ENCODE measurements at places on chromosomes 1 and 21.

GRCh38 chr1:162627662-162628296 lies 4.5 kb upstream of the DDR2 start:
- DNase-seq: peak; percentile 12

- DNase-seq: no peak
Measured at GRCh38 chr1:47661040-47661439, 223.2 kb downstream of the FOXD2 start.

GRCh38 chr21:42490720-42491119 lies 5.3 kb downstream of the RSPH1 start:
- no peak for DNase-seq

- no peak for DNase-seq
Measured at GRCh38 chr1:36160388-36160948, 4.5 kb downstream of the MAP7D1 start.

- no peak for DNase-seq
Measured at GRCh38 chr1:244074559-244075171, 23.6 kb downstream of the ZBTB18 start.

DNA sequence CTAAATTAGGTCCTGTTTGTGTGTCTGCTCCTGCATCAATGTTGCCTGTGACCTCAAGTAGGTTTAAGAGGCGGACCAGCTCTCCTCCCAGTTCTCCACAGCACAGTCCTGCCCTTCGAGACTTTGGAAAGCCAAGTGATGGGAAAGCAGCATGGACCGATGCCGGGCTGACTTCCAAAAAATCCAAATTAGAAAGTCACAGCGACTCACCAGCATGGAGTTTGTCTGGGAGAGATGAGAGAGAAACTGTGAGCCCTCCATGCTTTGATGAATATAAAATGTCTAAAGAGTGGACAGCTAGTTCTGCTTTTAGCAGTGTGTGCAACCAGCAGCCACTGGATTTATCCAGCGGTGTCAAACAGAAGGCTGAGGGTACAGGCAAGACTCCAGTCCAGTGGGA lies 79.9 kb downstream of the PRDM2 start:
- DNase-seq: no peak

DNA sequence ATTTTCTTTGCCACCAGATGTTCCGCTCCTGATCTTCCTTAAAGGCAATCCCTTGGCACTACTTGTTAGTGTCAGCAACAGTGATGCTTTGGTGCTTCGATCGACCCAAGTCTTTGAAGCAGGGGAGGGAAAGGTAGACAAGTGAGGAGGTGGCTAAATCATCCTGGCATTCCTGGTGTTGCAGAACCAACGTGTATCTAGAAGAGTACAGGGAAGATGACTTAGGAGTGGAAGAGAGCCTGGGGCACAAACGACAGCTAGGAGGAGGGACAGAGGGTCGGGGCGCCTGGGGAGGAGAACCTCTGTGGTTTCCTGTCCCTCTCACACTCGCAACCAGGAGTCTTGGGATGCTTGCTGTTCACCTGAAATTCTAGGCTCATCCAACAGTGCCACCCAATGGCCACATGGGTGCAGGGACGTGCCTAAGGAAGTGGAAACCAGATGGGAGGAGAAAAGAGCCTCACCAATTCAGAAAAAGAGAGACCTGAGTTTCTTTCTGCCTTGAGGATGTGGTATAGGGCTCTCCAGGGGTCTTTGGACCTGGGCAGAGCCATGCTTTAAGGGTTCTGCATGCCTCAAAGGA lies 9.5 kb upstream of the KCNA2 start:
- peak; percentile 70 for DNase-seq

GRCh38 chr21:44983421-44984206 lies 43.8 kb downstream of the SLX9 start:
- no peak for DNase-seq

DNA sequence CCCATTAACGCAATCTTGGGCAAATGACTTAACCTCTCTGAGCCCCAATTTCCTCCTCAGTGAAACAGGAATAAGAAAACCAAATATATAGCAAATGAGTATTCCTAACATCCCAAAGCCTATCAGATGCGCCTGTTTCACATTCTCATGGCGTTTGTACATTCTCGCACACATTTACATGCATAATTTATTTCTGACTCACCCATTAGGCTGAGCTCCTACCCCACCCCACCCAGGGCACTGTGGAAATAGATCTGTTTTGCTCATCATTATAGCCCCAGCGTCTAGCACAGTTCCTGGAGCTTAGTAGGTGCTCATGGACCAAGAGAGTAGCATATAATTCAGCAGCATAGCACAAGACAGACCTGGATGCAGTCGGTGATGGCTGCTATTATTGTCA lies 146.1 kb upstream of the VANGL1 start:
- peak; percentile 69 for DNase-seq

DNA sequence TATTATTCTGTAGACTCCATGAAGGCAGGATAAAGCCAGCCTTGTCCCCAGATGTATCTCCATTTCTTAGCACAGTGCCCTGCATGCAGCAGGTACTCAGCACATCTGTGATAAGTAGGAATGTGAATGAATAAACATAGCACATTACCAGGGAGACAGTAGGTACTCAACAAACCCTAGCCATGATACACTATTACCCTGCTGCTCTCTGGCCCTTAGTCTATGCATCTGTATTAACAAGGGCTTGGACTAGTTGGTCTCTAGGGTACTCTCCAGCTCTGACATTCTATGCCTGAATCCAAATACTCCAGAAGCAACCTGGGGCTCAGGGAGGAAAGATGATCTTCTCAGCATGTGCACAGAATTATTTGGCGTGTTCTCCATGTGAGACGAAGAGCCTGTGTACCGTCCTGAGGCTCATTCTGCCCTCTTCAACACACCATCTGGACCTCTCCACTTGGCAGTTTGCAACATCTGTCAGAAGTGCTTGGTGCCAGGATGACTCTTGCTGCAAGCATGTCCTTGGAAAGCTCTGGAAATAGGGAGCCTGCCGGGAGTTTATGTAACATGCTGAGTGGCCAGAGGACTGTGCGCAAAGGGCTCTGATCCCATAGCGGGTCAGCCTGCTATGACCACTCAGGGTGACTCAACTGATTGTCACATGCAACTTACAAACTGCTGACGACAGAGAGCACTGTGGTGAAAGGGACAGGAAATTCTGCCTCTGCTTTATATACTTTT lies 228.2 kb upstream of the USP24 start:
- peak; percentile 45 for DNase-seq

- DNase-seq: no peak
Measured at GRCh38 chr1:24945354-24946326, 15.6 kb upstream of the RUNX3 start.

- no peak for DNase-seq
Measured at GRCh38 chr1:166063701-166064100, 103.1 kb downstream of the FAM78B start.

DNA sequence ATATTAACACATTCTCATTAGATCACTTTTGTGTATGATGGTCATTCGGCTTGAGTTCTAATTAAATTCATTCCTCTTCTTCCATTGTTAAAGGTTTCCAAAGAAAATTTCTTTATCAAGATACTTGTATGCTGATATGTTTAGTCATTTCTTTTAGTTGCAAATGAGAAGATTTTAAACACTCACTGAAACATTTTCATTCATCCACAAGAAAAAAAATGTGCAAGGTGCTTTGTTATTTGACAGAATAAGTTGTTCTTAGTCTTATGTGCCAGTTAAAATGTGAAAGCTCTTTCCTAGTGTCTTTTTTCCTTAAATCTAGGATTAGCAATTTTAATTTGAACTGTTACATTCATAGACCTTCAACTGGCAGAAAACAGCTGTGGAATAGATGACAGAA lies 727.0 kb upstream of the NEGR1 start:
- no peak for DNase-seq

GRCh38 chr1:204294357-204294756 lies 65.4 kb downstream of the PLEKHA6 start:
- peak; percentile 90 for DNase-seq

GRCh38 chr21:41367301-41367944 lies 5.6 kb downstream of the MX2 start:
- no peak for DNase-seq

- DNase-seq: no peak
Measured at GRCh38 chr1:59011663-59012062, 227.8 kb upstream of the JUN start.

DNA sequence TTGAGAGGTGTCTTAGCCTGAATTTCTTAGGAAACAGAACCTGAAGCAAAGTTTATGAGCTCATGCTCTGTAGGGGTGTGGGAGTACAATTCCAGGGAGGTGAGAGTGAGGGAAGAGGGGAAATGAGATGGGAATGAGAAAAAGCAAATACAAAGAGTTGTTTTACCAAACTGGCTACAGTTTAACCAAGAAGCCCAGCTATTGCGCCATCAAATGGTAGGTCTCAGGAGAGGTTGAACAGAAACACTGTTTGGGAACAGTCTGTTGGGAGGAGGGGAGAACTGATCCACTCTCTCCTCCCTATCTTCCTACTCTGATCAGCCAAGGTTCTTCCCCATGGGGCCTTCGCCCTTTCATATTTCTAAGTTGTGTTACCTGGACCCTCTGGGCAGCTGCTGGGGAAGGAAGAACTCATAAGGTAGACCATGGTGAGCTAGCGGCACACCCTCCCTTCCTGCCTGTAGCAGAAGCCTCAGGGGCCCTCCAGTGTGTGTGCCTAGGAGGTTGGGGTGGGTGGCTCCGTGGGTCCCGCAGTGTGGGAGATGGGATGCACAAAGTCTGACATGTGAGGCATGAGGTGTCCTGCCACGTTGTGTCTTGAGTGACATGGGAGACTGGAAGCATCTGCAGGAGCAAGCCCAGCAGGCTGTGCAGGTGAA lies 120.5 kb downstream of the UCK2 start:
- DNase-seq: no peak

GRCh38 chr21:35484032-35484431 lies 434.9 kb upstream of the RUNX1 start:
- no peak for DNase-seq

GRCh38 chr1:203289281-203289981 lies 15.9 kb upstream of the BTG2 start:
- DNase-seq: no peak

GRCh38 chr1:212078826-212079225 lies 43.3 kb downstream of the DTL start:
- DNase-seq: no peak

GRCh38 chr1:166822385-166822784 lies 16.9 kb upstream of the POGK start:
- no peak for DNase-seq

DNA sequence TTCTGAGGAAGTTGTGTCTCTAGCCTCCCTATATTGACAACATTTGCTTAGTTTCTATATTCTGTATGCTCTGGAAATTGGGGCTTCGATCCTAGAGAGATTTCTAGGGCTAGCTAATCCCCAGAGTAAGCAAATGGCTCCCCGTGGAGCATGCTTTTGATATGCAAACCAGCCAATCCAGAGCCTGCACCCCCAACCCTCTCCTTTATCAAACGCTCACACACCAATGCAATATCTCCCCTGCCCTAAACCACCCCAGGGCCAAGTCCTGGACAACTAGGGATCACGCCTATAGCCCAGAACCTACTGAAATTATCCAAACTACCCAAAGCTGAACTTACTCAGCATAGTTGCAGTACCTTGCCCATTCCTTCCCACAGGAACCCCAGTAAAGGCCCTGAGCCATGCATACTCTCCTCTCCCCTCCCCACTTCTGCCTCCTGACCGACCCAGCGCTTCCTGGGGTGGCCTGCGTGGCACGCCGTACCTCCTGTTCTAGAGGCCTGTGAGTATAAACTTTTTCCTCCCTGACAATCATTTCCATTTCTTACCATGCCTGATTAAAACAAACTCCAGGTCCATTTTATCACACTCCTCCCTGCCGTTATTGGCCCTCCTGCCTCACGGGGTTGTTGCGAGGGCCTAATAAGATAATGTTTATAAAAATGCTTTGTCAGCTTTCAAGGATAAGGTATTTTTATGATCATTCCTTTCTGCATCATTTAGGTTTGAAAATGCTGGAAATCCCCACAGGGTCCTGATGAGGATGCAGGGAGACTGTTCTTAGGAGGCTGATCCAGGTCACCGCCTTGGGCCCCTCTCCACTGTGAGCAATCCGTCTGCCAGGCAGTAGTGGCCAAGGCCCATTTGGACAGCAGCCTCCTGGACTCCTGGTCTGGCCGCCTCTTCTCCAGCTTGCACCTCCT lies 102.7 kb downstream of the TENT5C start:
- DNase-seq: no peak

DNA sequence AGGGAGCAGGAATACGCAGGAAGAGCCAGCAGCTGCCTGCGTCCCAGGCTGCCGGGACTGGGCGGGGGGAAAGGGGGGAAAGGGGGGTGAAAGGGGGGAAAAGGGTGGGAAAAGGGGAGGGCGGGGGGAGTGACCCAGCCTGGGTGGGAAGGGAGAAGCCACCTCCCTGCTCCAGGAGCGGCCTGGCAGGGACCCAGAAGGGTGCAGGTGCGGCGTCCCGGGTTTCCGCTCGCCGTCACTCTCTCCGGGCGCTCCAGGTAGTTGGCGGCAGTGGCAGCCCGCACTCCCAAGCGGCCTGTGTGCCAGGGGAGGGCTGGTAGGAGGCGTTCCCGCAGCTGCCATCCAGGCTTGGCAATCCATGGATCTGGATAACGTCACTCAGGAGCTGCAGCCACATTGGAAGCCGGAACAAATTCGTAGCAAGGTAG lies 141.0 kb upstream of the NGF start:
- DNase-seq: no peak

DNA sequence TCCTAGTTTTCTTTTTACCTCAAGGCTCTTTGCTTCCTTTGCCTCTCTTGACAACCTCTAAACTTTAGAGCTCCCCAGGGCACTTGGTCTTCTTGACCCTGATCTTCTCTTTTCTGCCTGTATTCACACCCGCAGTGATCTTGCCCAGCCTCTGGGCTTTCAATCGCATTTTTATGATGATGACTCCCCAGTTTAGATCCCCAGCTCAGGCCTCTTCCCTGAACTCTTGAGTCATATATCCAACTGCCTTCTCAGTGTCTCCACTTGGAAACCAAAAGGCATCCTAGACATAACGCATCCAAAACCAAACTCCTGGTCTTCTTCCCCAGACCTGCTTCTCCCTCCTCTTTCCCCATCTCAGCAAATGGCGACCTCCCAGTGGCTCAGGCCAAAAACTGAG lies 6.5 kb downstream of the STUM start:
- no peak for DNase-seq

GRCh38 chr21:35026617-35027562 lies 22.2 kb downstream of the RUNX1 start:
- DNase-seq: no peak

All from RWPE1 (cell line).